Amniotic epithelial cell (primary cell): ENCODE measurements at places on chromosomes 16 and 17.
A peak's percentile ranks its signal among the peaks of the same experiment; 100 is the strongest.

DNA sequence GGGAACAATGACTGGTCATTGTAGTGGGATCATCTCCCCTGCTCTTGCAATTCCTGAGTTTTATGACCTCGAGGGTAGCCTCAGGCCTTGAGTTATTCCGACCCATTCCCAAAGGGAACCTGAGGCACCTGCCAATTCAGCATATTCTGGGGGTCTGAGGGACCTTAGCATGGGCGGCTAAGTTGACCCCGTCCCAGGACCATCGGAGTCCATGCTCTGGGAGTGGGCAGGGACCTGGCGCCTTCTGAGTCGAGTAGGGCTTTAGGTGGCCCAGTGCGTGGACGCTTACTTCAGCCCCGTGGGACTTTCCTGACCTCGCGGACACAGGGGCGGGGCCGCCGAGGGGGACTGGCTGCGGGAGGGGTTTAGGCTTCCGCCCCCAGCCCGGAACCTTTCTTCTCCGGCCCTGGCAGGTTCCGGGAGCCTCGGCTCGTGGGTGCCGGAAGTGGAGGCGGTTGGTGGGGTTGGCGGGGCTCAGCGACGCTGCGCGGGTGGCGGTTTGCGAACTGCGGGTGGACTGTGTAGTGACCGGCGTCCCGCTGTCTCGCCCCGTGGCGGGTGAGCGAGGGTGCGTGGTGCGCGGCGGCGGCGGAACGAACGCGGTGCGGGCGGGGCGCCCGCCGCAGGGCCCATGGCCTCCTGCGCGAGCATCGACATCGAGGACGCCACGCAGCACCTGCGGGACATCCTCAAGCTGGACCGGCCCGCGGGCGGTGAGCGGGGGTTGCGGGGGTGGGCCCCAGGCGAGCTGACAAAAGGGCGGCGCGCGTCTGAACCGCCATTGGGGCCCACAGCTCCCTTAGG lies at the start of gene EDC4:
Gene EDC4, plus strand, starts transcription at position 422 of the 804 bp plus-strand sequence. Its CDS starts 210 bp downstream, at position 632.
- peak; percentile 71 for DNase-seq

- no peak for DNase-seq
These were observed 27.9 kb downstream of the KATNB1 start for GRCh38 chr16:57763285-57764005.

DNA sequence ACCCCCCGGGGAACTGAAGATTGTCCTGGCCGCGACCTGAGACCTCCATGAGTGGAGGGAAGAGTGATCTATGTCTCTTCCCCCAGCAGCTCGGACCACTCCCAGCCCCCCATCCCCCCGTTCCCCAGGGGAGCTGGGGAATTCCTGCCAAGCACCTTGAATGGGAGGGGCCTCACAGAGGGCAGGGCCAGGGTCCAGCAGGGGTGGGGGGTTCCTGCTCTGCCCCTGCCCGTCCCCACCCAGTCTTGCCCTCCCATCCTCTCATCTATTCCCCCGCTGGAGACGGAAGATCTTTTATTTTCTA lies 9.4 kb downstream of the TUFM start:
- no peak for DNase-seq

- peak; percentile 23 for DNase-seq
These were observed 10.2 kb upstream of the MPP2 start for GRCh38 chr17:43917348-43918025.

DNA sequence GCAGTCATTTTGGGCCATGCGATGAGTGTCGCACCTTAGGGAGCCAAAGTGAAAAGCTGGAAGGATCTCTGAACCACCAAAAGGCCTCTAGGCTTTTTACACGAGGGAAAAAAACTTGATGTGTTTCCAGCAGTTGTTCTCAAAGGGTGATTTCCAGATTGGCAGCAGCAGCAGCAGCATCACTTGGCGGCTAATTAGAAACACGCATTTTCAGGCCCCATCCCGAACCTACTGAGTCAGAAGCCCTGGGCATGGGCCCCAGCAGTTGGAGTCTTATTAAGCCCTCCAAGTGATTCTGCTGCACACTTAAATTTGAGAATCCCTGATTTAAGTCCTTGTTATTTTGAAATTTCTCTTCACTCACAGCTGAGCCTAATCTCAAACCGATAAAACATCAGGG lies 25.3 kb upstream of the PYY start:
- no peak for DNase-seq

- DNase-seq, result peak; percentile 80
These were observed 16.4 kb upstream of the SLC16A11 start for GRCh38 chr17:7060165-7060891.

DNA sequence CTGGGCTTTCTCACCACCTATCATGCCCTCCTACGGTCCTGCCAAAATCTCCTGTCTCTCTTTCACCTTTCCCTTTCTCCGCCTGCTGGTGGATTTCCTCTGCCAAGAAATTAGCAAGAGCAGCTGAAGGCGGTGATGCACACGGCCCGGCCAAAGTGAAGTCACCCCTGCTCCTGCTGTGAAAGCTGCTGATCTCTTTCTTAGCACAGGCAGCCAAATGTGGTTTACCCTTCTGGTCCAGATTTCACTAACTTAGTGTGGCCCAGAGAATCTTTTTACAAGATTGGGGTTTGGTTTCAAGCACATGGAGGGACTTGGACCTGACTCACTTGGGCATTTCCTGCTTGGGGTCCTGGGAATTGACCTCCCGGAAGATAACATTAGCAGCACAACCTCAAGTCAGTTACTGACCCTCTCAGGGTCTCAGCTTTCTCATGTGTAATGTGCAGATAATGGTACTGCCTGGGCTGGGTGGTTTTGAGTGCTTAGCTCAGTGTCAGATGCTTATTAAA lies 155.7 kb downstream of the SOCS1 start:
- DNase-seq, result peak; percentile 94

DNA sequence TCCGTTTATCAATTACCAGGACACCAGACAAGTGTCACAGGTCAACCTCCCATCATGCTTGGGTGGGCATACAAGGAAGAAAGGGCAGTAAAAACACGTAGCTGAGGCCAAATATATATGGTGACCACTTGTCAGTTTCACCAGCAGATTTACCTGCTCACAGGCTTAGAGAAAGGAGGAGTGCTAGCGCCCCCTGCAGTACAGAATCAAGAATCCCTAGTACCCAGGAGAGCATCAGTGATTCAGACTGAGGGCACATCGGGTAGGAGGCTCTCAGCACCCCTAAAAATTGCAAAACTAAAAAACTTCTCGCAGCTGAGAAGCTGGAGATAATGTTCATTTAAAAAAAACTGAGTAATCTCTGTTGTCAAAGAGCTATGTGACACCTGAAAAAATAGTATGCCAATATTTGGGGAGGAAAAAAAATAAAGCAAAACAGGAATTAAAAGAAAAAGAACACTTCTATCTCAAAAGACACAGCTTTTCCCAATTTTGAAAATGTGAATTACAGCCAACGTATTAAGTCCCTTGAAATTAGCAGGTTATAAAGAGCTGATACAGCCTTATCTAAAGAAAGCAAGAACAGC lies 21.2 kb upstream of the MON1B start:
- DNase-seq, result peak; percentile 47

GRCh38 chr17:17110520-17110919 lies 68.3 kb downstream of the MPRIP start:
- DNase-seq, result no peak

DNA sequence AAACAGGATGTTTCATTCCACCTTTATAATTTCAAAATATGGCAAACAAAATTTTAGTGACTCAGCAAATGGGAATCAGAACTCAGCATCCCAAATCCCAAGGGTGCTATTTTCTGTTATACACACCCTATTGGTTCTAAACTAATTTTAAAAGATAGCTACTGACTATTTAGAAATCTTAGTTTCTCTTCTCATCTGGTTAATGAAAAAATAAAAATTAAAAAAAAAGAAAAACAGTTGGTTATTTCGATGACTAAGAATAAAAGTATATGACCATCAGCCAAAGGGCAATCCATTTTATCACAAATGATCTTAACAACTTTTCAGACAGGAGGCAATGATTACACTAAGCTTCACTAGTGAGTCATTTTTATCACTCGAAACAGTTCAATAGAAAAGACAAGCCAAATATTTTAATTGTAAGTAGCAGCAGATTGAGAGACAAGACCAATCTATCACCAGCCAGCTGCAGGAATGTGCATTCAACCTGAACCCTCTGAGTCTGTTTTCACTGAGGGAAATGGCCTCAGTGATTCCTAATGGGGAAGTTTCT lies 15.2 kb downstream of the PHLPP2 start:
- DNase-seq, result peak; percentile 53

DNA sequence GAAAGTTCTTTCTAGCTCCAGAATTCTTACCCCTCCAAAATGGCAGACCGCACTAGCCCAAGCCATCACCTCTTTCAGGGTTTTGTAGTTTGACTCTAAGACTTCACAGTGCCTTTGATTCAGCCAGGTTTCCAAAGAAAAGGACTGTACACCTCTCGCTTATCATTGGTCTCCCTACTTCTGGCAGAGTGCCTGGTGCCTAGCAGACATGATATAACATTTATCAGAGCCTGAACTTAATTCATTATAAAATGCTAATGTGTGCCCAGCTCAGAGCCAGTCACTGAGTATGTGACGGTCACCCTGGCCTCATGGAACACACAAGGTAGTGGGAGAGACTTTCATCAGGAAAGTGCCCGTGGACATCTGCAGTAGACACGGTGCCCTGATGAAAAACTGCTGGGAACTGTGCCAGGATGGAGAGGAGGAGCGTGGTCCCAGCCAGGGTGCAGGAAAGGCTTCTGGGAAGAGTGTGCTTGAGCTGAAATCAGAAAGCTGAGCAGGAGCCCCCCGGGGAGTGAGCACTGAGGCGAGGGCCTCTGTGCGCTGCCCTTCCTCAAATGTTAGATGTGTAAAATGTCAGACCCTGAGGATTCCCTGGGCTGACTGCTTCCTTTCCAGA lies 34.3 kb upstream of the LGALS9 start:
- no peak for DNase-seq

DNA sequence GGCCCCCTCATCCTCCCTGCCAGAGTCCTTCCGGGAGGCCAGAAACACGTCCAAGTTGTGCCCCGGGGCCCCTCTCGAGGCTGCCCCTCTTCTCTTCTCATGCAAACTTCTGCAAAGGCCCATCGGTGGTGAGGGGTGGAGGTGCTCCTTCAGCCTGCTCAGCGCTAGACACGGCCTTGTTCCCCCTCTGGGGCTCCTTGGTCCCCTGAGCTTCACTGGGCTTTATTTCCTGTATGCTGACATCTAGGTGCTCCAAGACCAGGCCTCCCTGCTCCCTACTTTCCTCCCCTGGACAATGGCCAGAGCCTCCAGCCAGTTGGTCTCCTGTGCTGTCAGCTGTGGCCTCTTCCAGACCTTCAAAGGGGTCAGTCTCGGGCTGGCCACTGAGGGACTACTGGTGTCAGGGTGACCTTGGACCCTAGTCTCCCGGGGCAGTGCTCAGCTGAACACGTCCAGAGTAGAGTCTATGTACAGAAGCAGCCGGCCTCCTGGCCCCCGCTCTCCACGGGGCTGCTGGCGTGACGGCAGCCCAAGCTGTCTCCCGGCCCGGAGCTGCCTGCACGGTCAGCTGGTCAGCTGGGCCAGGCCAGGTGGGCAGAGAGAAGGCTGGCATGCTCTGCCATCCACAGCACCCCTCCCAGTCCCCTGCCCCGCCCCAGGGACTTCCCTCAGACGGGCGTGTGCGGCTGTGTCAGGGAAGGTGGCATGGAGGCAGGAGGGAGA lies 1.7 kb upstream of the PRR35 start:
- no peak for DNase-seq

- DNase-seq, result no peak
These were observed 89.5 kb upstream of the RPL38 start for GRCh38 chr17:74113952-74114351.

DNA sequence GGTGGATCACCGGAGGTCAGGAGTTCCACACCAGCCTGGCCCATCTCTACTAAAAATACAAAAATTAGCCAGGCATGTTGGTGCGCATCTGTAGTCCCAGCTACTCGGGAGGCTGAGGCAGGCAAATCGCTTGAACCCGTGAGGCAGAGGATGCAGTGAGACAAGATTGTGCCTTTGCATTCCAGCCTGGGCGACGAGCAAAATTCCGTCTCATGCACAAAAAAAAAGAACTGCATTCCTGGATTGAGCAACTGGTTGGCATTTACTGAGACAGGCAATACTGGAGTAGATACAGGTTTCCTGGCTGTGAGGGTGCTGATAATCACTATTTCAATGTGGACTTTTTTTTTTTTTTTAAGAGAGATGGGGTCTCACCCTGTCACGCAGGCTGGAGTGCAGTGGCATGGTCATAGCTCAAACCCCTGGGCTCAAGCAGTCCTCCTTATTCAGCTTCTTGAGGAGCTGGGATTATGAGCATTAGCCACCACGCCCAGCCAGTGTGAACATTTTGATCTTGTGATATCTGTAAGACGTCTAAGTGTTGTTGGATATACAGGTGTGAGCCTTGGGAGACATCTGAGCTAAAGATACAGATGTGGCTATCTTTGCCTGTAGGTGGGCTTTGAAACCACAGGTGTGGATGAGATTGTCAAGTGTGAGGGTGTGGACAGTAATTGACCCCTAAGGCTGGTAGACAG lies 5.8 kb downstream of the CYB5D2 start:
- peak; percentile 15 for DNase-seq

DNA sequence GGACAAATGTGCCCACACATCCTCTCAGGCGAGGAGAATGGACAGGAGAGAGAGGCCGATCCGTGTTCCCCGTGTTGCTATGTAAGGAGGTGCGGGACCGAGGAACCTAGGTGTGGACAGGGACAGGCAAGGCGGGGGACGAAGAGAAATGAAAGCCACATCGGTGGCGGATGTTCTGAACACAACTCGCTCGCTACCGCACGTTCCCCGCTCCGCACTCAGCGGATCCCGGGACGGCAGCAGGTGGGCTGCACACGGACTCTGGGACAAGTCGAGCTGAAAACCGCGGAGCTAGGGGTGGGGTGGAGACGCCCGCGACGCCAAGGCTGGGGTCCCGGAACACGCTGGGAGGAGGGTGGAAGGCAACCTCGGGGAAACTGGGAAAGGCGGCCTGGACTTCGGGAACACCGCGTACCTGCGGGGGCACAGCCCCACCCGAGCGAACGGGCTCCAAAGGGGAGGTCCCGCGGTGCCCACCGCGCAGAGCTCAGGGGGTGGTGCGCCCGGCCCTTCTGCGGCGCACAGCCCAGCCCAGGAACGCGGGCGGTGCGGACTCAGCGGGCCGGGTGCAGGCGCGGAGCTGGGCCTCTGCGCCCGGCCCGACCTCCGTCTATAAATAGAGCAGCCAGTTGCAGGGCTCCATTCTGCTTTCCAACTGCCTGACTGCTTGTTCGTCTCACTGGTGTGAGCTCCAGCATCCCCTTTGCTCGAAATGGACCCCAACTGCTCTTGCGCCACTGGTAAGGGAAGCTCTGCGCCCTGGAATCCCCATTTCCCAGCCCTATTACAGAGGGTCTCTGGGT lies at the start of gene MT1E:
Gene MT1E, plus strand, starts transcription at position 642 of the 803 bp plus-strand sequence. Its CDS starts 71 bp downstream, at position 713.
- peak; percentile 78 for DNase-seq

DNA sequence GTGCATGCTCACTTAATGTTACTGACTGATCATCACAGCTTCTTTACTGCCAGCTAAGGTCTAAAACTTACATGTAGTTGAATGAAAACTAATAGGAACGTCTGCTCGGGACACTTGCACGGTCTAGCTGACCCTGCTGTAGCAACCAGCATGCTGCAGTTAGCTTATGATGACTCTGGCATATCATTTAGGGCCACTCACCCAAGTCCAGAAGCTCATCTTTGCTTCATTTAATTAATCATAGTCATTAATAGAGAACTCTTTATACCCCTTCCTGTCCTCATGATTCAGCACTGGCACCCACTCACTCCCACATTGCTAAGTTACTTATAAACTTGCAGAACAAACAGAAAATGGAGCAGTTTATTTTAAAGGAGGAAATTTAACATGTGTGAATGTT lies 136.3 kb downstream of the NLK start:
- DNase-seq, result no peak
